ENCODE measurements at places on chromosomes 3 and 15. TPM values are rescaled to one million over a fixed set of nuclear protein-coding genes. Genes with fewer than 3 reads are reported as not detected.

DNA sequence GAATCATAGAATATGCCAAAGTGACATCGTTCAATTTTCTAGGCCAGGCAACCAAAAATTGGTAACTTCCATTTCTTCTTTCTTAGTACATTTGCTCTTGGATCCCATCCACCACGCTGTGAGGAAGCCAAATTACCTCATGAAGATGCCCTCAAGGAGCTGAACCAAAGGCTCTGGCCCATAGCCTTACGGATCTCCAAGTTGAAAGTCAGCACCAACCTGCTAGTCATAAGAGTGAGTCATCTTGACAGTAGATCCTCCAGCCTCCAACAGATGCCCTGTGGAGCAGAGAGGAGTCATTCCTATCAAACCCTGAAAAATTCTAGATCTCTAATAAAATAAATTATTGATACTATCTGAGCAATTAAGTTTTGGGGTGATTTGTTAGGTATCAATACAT is 322.5 kb upstream of the COL8A1 start:
- DNase-seq: no peak

DNA sequence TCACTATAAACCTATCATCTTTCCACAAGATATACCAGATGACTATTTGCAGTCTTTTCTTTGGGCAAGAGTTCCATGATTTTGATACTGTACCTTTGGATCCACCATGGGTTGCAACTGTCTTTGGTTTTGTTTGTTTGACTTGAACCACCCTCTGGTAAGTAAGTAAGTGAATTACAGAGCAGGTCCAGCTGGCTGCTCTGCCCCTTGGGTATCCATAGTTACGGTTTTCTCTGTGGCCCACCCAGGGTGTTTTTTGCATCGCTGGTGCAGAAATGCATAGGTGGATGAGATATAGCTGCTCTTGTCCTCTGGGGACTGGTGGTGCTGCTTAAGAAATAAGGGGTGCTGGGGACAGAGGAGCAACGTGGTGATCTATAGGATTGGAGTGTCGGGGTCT is 33.8 kb downstream of the CHDH start:
- DNase-seq: no peak

GRCh38 chr3:26768068-26768651 is 145.6 kb downstream of the LRRC3B start:
- DNase-seq: no peak

GRCh38 chr15:86919581-86919980 is 839.9 kb downstream of the AGBL1 start:
- DNase-seq: no peak

DNA sequence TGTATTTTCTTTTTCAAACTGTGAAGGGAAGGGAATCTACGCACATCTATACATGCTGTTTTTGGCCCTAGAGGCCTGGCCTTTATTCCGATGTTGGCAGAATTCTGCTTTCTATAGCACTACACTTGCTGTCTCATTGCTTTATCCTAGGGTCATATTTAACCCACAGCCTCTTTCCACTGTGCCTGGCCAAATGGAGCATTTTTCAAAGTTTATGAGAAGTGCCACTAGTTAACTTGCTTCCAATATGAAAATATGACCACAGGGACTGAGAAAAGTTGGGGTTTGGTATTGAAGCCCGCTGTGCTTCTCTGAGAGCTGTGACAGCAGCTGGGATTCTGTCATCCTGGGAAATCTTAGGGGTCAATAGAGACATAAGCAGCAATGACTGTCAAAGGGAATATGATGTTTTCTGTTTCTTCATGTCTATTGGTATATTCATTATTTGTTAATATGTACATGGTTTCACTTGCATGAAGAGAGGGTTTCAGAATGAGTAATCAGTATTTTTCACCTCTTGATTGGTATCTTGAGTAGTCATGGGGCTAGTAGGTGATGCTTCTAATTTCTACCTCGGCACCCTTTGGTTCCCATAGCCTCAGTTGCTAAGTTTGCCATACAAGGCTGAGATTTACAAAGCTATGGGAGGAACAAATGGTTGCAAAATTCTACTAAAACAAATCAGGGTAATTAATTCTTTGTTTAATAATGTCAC is 275.8 kb upstream of the RBMS3 start:
- DNase-seq: no peak

- no peak for DNase-seq
Measured at GRCh38 chr15:83410532-83410931, 36.6 kb upstream of the SH3GL3 start.

DNA sequence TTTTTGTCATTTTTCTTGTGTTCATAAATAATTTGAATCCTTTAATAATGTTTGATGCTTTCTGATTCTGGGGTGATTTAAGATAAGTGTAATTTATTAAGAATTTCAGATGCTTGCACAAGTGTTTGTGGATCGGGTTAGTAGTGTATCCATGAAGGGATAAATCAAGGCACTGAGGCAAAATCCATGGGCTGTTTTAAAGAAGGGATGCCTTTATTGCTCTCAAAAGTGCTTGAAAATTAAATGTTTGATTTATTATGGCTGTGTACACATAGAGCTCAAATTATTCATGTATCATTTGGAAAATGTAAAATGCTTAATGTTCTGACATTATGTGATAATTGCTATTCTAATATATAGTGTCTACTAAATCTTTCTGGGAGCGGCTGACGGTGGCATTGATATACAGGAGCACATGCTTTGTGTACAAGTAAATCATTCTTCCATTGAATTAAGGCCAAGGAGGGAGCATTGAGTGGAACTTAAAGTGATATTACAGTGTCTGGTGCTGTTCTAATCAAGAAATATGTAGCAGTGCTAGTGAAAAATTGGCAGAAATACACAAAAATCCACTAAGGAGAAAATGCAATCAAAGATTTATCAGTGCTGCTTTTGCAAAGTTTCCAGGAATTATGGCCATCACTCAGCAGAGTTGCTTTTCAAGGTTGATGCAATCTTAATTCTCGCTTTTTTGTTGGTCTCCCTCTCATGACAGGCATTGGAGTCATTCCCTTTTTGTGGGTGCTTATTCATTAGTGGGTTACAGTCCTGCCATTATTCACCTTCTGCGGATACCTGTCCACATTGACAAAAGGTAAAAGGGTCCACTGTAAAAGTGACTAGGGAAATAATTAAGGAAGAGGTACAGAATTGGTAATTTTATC is 181.6 kb downstream of the MFSD1 start:
- no peak for DNase-seq

DNA sequence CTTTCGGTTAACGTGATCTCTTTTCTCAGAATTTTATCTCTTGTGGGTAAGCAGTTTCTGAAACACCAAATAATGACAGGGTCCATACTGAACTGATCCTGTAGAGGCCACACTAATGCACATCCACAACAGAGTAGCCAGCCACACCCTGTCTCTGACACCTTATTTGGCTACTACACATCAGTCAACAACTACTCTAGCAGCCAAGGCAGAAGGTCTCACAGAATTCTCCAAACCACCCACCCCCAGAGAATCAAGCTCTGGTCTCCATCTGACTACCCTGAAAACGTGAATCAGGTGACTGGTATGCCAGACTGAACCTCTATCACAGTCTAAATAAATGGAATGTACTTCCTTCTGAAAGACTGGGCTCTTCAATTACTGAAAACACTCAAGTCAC is 38.0 kb downstream of the EDC3 start:
- no peak for DNase-seq

- peak; percentile 17 for DNase-seq
Measured at GRCh38 chr3:143135150-143135549, 15.6 kb downstream of the CHST2 start.

GRCh38 chr3:34727700-34728099 is 911.6 kb upstream of the ARPP21 start:
- DNase-seq: no peak

GRCh38 chr3:187062526-187063177 is 76.6 kb downstream of the RPL39L start:
- no peak for DNase-seq

- peak; percentile 69 for DNase-seq
Measured at GRCh38 chr15:74787251-74788041, 5.6 kb downstream of the CSK start.

- DNase-seq: no peak
Measured at GRCh38 chr3:62705721-62706120, 169.5 kb downstream of the CADPS start.

GRCh38 chr3:58577269-58577821 is at the start of gene FAM107A:
Gene FAM107A (minus strand): TSS chr3:58577391. CDS start chr3:58569860, 7,531 bp downstream.
- no peak for DNase-seq

DNA sequence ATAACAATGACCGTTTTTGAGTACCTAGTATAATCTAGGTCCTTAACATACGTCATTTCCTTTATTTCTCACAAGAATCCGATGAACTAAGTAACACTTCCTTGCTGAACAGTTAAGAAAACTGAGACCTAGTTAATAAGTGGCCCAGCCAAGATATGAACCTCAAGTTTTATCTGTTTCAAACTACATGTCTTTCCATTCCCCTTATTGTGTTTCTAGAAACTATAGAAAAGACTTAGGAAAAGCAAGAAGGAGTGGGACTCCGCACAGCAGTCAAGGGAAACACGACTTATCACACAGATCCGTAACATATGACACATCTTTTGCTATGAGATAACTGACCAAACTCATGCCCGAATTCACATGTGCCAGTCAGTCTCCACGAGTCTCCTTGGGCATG is 221.2 kb upstream of the ADAMTS9 start:
- no peak for DNase-seq

GRCh38 chr3:138398791-138399575 is 35.4 kb upstream of the ESYT3 start:
- no peak for DNase-seq

DNA sequence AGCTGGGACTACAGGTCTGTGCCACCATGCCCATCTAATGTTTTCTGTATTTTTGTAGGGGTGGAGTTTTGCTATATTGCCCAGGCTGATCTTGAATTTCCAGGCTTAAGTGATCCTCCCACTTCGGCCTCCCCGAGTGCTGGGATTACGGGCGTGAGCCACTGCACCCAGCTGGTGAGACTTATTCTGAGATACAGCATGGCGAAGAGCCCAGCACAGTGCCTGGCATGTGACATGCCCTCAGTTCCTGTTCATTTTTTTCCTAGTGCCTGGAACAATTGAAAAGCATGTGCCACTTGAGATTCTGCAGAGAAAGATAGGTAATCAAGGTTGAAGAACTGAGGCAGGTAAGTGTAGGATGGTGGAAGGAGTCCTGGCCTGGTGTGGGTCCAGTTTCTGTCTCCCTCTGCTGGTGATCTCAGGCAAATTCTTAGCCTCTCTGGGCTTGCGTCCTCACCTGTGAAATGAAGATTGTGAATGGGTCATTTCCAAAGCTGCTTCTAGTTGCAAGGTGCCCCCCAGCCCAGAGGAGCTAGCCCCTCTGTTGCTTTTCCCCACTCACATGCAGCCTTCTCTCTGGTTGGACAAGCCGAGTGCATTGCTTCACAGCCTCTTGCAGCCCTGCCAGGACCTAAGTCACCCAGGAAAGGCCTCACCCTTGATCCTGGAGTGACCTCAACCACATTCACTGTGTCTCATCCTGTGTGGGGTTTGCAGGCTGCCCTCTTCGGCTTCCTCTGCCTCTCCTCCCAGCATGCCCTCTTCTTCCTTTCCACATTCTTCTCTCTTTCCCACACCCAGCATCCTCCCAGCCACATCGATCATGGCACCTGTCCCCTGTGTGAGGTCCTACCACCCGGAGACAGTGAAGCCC is 4.3 kb upstream of the RHCG start:
- DNase-seq: no peak

DNA sequence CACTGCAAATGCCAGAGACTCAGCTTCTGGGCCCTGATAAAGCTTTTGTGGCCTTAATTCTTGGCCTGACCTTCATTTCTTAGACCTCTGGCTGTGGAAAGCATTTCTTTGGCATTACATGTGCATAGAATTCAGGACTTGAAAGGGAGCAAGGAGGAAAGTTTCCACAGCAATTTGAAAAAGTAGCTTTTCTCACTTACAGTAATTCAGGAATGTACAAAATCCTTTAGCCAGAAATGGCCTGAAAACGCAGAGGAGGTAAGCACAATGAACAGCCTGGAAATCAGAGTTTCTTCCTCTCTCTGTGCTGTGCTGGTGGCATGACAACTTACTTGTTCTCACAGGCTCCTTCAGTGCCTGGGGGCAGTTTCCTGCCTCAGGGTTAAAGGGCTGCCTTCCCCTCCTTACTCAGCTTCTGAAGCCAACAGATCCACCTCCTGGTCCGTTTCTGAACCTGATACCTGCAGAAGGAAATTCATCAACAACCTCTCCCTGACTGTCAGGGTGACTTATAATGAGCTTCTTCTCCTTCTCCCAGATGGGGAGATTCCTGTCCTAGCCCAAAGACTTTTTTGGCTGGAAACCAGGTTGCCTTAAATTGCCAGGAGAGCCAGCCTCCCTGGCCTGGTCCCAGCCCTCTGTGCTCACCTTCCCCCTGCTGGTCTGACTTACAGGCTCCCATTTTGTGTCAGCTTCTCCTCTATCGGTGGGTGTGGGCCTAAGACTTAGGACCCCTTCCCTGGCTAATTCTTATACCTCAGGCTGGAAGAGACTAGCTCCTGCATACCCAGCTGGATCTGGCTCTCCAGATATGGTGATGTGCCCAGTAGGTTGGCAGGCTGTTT is 102.3 kb downstream of the MYRIP start:
- DNase-seq: no peak

Gene EPHA3
- polyA plus RNA-seq: not detected

Gene VGLL3
- not detected for polyA plus RNA-seq

Gene CHRNA5
- 5.3 TPM for polyA plus RNA-seq
